Endothelial cell of umbilical vein (primary cell): ENCODE measurements at places on chromosomes 1 and 21. TPM values are rescaled to one million over a fixed set of nuclear protein-coding genes. Genes with fewer than 3 reads are reported as not detected.

S100A12 gene
- total RNA-seq: not detected in 2 replicates

- no peak for DNase-seq
These were observed 112.9 kb upstream of the ATP1A1 start for GRCh38 chr1:116260115-116260514.

DNA sequence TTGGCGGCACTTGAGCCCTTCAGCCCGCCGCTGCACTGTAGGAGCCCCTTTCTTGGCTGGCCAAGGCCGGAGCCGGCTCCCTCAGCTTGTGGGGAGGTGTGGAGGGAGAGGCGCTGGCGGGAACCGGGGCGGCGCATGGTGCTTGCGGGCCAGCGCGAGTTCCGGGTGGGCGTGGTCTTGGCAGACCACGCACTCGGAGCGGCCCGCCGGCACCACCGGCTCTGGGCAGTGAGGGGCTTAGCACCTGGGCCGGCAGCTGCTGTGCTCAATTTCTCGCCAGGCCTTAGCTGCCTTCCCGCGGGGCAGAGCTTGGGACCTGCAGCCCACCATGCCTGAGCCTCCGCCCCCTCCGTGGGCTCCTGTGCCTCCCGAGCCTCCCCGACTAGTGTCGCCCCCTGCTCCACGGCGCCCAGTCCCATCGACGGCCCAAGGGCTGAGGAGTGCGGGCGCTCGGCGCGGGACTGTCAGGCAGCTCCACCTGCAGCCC, 673.7 kb upstream of the BRINP3 start:
- DNase-seq: no peak

DNA sequence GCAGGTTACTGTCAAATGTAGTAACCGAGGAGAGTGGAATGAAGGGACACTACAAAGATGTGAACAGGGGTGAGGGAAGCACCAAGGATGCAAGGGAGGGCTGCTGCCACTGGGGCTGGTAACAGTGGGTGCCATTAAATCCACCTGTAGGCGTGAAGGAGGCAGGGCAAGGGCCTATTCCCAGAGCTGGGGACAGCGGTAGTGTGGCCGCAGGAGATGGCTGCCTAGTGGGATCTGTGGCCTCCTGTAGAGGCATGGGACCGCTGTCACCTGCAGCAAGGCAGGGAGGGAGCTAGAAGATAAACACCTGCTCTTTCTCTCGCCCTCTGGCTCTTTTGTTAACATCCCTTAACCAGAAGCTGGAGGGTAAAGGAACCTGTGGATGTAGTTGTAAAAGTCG, 80.5 kb upstream of the CNIH3 start:
- DNase-seq: no peak

SHISAL2A gene
- not detected in 2 replicates for total RNA-seq

DNA sequence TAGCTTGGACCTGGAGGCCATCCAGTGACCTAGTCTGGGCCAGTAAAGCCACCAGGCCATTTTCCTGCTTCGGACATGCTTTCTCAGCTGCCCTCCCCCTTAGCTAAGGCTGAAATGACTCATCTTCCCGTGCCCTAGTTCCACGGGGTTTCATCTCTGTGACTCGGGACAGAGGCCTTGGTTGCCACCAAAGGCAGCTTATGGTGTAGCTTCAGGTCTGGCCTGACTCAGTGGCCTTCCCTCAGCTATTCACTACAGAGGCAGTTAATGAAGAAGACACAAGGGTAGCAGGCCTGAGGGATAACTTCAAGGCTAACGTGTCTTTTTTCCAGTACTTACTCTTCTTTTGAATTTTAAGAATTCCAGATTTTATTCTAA, 82.4 kb downstream of the PBX1 start:
- DNase-seq: no peak

FMO3 gene
- total RNA-seq: not detected in 2 replicates

- no peak for DNase-seq
These were observed 116.3 kb upstream of the SLC25A33 start for GRCh38 chr1:9422911-9423505.

DNA sequence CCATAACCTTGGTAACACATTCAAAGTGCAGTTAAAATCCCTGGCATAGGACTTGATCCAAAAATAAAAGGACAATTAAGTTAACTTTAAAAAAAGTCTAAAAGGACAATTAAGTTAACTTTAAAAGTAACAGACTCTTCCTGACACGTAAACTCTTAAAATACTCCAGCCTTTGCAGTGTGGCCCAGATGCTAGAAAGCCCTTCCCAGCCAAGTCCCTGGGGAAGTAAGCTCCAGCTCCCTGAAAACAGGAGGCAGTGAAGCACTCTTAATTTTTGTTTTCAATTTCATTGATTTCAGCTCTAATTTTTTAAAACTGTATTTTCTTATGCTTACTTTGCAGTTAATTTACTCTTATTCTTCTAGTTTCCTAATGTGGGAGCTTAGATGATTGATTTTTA, 5.1 kb upstream of the AIM2 start:
- no peak for DNase-seq

TFF2 gene
- not detected in 2 replicates for total RNA-seq

- no peak for DNase-seq
These were observed 127.6 kb downstream of the CNIH3 start for GRCh38 chr1:224743608-224744164.

SYCP1 gene
- not detected in 2 replicates for total RNA-seq

ELF3 gene
- 0.09 and 0.29 TPM in 2 replicates for total RNA-seq

GRCh38 chr1:57046462-57046861, 80.6 kb upstream of the C8B start:
- no peak for DNase-seq

ADAMTS1 gene
- 12.8 and 16.3 TPM in 2 replicates for total RNA-seq

- DNase-seq: no peak
These were observed 336.4 kb downstream of the NTNG1 start for GRCh38 chr1:107477233-107477632.

GRCh38 chr21:25191141-25191540, 416.1 kb downstream of the MRPL39 start:
- DNase-seq: no peak

RPAP2 gene
- total RNA-seq: 23.5 and 24.9 TPM in 2 replicates

LCE2A gene
- not detected in 2 replicates for total RNA-seq

ZMPSTE24 gene
- 42.5 and 44.7 TPM in 2 replicates for total RNA-seq

- DNase-seq: no peak
These were observed 107.7 kb upstream of the ZNF648 start for GRCh38 chr1:182169203-182169602.

- DNase-seq: no peak
These were observed 66.9 kb downstream of the TESK2 start for GRCh38 chr1:45423906-45424678.

DENND4B gene
- total RNA-seq: 54.3 and 57.8 TPM in 2 replicates

PRAMEF11 gene
- not detected in 2 replicates for total RNA-seq

SPRR5 gene
- total RNA-seq: not detected in 2 replicates

DNA sequence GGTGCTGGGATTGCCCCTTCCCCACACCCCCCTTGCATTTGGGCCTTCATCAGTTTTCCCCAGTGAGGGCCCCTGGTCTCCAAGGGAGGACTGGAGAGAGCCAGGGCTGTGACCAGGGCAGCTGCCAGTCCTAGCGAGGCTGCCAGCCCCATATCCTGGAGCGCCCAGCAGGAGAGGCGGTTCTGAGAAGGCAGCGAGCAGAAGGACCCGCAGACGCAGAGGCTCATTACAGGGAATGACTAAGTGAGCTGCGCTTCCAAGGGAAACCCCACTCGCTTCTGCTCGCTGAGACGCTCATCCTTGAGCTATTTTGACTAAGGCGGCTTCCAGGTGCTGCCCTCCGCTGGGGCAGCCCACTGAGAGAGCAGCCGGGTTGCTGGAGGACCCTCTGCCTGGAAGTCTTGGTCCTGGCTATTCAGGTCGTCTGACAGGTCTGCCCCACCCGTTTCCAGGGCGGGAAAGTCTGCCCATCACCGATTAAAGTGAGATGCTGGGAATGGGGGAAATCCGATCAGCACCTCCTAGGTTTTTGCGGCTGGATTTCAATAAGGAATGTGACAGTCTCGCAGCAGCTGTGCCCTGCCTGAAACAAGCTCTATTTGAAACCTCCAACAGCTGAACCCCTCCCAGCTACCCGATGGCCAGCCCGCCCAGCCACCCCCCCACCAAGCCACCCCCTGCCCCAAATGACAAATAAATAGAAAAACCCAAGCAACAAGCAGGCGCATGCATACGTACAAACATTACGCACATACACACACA, 2.8 kb downstream of the KCNN3 start:
- peak; percentile 55 for DNase-seq

DNA sequence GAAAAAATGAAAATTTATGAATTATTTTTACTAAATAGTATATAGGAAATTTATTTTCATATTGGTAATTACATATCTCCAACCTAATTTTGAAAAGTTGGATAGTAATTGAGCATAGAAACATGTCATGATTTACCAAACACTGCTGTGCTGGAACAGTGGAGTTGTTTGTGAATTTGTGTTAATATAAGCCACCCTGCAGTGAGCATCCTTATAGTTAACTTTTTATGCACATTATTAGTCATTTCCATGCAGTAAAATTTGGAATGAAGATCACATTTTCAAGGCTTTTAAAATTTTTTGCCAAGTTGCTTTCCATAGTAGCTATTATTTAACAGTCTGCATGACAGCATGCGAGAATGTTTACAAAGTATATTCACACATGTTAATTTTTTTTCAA, 78.3 kb downstream of the VPS26C start:
- no peak for DNase-seq

GRCh38 chr21:44329086-44329889, 9.9 kb downstream of the CFAP410 start:
- no peak for DNase-seq

DNA sequence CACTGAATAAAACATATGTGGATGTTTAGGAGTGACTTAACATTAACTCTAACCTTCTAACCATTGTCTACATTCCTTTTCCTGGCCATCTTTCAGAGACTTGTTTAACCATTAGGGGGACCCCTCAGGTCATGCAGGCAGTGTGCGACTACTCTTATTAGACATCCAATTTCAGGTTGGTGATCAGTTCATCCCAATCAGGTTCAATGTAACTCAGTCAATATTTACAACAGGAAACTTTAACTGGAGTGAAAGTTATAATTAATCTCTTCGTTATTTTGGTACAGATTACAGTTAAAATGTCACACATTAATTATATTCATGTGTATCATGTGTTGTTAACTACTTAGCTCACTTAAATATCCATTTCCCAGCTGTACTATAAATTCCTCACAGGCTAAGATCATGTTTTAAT, 68.8 kb upstream of the RGS1 start:
- peak; percentile 72 for DNase-seq

SPATA45 gene
- not detected in 2 replicates for total RNA-seq

DNA sequence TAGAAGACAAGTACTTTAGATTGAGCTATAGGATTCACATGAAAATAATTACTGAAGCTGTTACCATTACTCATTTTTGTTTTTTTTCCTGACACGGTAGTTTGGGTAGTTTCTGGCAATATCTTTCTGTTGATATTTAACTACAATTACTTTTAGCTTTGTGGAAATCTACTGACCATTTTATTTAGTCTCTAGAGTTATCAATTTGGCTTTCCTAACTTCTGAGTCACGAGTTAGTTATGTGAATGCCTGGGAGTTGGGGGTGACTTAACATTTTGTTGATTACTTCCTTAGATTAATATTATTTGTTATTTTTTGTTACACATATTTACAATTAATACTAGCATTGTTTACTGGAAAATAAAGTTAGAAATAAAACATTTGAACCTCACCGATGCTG, 160.6 kb downstream of the HMCN1 start:
- peak; percentile 49 for DNase-seq

SH3D21 gene
- total RNA-seq: 5.1 and 7.2 TPM in 2 replicates

- no peak for DNase-seq
These were observed 13.0 kb upstream of the SLC6A9 start for GRCh38 chr1:44044071-44044801.

GBP4 gene
- 1.7 and 7.6 TPM in 2 replicates for total RNA-seq

SPRR3 gene
- total RNA-seq: not detected in 2 replicates

DNA sequence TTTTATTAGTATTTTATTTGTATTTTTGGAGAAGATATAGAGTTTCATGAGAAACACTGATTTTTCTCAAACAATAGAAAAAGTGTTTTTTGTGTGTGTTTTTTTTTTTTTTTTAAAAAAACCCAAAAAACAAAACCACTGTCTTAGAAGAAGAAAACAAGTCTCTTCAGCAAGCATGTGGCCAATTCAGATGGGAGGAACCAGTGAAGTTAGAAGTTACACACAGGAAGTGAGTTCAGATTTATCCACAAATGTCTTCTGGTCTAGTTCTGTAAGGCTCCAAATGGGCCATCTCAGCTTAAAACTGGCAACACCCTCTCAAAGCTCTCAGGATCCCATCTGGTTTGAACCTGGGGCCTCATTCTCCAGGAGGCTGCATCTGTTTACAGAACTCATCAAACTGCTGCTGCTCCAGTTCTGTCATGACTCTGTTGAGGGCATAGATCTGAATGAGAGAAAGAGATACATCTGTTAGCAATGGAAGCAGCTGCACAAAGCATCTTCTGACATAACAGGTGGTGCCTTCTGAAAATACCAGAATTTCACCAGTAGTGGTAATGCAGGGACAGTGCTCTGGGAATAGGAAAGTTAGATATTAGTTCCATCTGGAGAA, 9.8 kb upstream of the ERMAP start:
- DNase-seq: no peak

DNA sequence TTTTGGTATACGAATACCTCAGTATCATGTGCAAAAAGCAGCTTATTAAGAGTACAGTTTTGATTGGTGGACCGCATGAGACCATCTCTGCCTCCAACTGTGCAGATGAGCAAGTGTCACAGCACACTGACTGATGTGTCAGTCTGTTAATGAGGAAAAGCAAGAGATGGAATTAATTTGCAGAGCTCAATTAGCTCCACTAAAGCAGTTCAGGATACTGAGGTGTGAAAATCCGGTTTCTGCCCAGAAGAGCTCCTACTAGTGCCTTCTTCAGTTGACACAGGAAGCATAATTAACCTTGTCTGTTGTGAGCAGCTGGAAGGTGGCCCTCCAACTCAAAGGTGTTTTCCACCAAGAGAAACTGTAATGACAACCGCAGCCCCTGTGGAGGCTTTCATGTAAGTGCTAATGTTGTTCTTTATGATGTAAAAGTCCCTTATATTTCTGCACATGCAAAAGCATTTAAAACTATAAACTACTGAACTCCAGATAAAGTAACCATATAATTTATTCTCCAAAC, 44.3 kb downstream of the PCNX2 start:
- DNase-seq: no peak

GRCh38 chr1:6515771-6516170, 24.3 kb upstream of the PLEKHG5 start:
- no peak for DNase-seq

DNA sequence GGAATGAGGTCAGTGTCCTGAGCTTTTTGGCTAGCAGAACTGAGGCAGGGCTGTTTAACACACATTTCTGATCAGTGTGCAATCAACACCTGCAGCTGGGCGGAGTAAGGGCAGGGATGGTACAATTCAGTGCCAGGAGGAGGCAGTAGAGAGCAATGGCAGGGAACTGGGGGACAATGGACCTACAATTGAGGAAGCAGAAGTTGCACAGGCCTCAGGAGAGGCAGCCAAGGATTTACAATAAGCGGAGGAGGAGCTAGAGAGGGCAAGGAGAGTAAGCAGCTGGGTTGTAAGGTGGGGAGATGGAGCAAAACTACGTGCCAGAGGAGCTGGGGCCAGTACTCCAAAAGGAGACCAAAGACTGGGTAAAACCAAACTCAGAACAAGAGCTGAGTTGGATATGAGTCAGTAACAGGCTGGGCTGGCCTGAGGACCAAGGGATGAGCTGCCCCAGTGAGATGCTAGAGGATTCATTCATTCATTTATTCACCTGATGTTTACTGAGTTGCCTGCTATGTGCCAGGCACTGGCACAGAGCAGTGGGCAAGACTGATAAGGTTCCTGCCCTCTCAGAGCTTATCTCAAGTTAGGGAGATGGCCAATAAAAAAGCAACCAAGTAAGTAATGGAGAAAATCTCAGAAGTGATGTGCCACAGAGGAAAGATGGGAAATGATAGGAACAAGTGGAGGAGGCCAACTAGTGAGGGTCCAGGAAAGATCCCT, 10.4 kb upstream of the GALE start:
- peak; percentile 52 for DNase-seq

GRCh38 chr1:90402893-90403849, 313.9 kb downstream of the BARHL2 start:
- peak; percentile 99 for DNase-seq
